ENCODE measurements at places on chromosomes 13 and 19.

GRCh38 chr13:99922631-99923404 lies 48.7 kb downstream of the ZIC5 start:
- DNase-seq = no peak

- no peak for DNase-seq
Observed at GRCh38 chr13:77514336-77514726, 21.2 kb upstream of the SCEL start.

DNA sequence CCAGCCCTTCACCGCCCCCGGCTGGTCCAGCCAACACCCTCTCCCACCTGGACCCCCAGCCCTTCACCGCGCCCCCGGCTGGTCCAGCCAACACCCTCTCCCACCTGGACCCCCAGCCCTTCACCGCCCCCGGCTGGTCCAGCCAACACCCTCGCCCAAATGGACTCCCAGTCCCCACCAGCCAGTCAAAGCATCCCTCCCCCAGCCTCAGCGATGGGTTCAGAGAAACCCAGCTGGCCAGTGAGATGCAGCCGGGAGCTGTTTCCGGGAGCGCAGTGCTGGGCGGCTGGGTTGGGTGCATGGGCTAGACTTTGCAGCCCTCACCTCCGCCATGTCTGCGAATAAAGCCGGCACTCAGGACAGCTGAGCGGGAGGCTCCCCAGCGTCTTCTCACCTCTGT lies 6.5 kb upstream of the CDC34 start:
- DNase-seq = no peak

DNA sequence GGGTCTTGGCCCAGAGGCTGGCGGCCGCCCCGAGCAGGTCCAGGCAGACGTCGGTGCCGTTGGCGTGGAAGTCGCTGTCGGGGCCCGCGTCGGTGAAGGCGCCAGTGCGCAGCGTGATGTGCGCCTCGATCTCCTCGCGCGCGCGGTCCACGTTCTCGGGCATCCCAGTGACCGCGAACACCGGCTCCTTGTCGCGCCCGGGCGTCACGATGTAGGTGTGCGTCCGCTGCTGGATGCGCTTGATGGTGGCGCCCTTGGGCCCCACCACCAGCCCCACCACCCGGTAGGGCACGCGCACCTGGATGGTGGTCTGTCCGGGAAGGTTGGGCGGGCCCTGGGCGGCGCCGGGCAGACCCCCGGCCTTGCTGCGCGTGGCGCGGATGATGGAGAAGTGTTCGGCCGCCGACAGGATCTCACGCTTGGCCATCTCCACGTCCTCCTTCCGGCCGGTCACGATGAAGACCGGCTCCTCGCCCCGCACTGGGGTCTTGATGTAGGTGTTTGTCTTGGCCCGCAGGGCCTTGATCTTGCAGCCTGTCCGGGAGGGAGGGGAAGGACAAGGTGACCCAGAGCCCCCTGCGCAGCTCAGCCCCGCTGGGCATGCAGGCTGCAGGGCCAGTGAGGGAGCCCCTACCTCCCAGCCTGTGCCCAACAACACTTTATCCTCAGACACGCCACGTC lies 11.6 kb downstream of the MEX3D start:
- no peak for DNase-seq

DNA sequence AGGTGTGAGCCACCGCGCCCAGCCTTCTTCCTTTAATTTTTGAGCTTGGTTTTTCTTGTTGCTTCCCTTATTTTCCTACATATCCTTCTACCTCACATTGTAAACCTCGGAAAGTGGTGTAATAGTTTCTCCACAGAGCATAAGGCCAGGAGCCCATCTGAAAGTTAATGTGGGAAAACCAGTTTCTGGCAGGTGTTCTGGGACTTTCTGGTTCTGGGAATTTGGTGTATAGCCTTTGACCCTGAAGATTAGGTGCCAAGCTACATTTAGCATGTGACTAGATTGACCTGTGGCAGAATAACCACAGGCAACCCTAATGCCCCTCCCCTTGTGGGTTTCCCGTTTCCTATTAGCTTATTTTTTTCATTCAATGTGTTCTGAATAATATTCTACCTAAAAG lies 8.7 kb downstream of the POP4 start:
- DNase-seq = no peak

DNA sequence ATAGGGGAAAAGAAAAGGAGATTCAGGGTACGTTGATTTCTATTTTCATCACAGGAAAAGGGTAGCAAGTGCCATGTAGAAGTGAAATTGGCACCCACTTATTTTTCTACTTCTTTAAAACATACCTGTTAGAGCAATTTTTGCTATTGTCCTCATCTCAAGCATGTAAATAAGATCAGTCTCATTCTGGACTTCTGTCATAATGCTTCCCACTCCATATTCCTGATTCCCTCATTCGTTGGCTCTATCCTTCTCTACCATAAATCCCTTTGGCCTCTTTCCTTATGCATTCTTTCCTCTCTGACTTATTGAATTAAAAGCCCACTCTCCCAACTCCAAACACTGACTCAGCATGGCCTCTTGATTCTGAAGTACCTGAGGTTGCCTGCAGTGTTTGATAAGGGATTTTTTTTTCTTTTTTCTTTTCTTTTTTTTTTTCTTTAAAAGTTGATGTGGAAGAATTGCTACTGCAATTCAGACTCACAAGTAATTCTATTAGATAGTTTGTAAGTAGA lies 465.7 kb downstream of the SLITRK6 start:
- no peak for DNase-seq

GRCh38 chr13:44837250-44837649 lies 152.0 kb downstream of the NUFIP1 start:
- no peak for DNase-seq

Measured in tibial artery (tissue), 4 donors.